NCI-H2029 treated with DMSO at 0.1 percent for 48 hours (cell line): ENCODE measurements at places on chromosomes 4 and X.

DNA sequence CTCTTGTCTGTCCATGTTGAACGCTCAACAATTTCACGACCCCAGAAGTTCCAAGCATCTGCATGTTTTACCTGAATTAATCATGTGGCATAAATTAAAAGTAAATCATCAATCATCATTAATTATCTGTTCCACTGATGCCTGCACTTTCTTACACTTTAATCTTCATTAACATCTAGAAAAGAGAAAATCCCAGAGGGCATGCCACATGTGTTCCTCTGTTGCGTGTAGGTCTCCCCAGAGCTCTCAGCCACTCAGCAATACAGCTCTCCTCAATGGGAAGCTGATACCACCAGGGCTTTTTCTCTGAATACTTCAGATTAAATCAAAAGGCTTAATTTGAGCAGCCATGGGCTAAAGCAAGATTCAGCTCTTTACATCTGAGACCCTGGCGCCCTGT is 722.4 kb upstream of the TENM3 start:
- no peak for DNase-seq

- DNase-seq: peak; percentile 7
Observed at GRCh38 chrX:41275661-41276609, 58.0 kb upstream of the DDX3X start.

DNA sequence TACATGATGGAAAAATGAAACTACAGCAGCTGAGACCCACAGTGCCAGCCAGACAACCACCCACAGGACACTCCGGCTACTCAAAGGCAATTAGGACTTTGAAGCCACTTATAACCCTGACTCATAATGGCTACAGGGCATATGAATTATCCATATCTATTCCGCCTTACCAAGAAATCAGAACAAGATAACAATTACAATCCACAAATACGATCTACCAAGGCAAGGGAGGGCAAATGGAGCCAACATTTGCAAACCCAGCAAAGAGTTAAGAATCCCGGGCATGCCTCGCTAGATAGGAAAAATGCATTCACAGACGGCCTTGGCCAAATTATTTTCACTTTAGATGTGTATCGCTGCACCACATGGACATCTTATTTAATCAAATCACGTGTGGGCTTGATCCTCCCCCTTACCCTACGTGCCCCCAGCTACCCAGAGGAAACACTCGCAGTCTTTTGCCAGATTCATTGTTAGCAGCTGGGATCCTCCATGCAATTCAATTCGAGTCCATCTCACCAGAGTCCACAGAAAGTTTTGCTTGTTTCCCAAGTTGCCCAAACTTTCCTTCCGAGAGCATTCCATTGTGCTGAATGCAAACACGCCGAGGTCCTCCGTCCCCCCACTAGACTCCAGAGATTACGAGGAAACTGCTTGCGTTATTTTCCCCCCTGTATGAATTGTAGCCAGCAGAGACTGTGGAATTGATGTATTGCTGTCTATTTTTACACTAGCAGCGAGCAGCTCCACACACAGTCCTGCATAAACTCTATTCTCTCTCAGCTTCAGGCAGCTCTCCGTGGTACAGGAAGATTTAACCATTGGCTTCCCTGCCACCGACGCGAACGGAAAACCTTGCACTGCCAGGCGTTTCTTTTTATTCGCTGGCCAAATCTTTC is 1.2 kb downstream of the PPARGC1A start:
- DNase-seq: peak; percentile 52

DNA sequence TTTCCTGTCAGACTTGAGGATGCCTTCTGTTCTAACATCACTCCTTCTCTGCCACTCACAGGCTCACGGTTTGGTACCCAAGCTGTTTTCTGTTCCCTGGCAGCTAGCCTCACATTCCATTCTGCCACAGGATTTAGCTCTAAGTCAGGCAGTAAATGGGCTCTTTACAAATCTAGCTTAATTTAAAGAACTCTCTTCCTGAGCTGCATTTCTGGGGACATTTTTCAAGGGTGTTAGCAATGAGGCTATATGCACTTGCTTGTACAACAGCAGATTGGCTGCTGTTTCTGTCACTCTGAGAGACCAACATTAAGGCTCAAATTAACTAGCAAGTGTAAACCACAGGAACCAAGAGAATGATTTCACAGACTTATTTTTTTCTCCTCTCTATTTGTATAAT is 337.8 kb upstream of the NOCT start:
- DNase-seq: no peak

DNA sequence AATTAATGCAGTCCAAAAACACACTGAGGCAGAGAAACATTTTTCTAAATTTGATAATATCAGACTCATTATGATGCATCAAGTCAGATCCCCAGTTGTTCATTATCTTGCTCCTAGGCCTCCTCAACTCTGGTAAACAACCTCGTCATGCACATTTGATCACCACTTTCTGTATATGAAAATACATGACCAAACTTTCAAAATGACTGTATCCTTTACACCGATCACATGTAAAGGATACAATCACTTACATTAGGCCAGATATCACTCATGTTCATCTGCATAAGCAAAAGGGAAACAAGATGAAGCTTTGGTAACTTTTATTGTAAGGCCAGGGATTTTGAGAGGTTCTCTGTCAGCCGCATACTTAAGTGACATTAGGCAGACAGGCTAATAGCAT is 99.4 kb upstream of the IL1RAPL1 start:
- no peak for DNase-seq

- DNase-seq: no peak
Observed at GRCh38 chr4:132910229-132910748, 238.8 kb upstream of the PCDH10 start.

GRCh38 chrX:74133156-74133796 is 170.7 kb upstream of the ZCCHC13 start:
- peak; percentile 3 for DNase-seq

DNA sequence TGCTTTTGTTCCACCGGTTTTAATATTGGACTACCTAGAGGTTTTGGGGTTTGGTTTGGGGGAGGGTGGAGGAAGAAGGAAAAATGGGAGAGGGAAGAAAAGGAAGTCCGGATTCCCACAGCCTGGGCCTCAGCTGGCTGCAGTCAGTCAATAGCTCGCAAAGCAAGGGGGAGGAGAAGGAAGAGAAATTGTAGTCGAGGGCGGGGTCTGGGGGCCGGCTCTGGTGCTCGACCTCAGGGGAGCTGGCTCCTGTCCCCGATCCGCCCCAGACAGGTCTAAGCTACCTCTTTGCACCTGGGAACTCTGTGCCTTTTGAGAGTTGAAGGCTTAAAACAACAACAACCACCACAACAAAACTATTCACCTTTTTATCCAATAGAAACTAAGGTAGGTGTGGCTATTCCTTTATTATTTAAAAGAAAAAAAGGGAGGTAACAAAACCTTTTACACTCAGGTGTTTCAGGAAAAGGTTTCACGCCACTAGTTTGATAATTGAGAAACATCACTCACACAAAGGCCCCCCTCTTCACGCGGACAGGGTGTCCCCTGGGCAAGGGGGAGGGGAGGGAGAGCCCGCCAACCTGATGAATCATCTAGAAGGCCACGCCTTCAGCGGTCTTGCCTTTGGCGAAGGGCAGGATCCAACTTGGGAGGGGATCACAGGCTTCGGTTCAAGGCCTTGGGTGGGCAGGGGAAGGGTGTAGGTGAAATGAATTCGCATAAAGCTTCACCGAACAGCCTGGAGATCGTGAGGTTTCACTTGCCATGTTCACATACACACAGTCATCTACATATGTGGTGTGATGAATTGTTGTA is 1.6 kb upstream of the LNX1 start:
- DNase-seq: peak; percentile 91

GRCh38 chr4:175789647-175790046 is 22.4 kb downstream of the GPM6A start:
- DNase-seq: no peak

DNA sequence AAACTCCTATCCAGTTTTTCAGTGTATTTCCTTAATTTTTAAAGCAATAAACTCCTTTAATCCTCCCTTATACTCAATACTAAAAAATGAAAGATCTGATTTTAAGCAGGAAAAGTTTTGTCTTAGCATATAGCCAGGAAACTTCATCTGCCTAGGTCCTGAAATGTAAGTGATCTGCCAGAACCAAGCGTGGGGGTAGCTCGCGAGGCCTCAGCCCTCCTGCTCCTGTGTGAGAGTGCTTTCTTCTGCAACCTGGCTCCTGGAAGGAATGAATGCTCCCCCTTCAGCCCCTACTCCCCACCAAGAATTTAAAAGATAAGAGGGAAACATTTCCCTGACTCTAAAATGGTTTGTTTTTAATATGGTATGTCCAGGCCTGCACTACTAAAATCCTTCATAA is 160.1 kb downstream of the CBR4 start:
- DNase-seq: no peak

- DNase-seq: no peak
Observed at GRCh38 chrX:134948333-134949241, 42.2 kb upstream of the SMIM10 start.

DNA sequence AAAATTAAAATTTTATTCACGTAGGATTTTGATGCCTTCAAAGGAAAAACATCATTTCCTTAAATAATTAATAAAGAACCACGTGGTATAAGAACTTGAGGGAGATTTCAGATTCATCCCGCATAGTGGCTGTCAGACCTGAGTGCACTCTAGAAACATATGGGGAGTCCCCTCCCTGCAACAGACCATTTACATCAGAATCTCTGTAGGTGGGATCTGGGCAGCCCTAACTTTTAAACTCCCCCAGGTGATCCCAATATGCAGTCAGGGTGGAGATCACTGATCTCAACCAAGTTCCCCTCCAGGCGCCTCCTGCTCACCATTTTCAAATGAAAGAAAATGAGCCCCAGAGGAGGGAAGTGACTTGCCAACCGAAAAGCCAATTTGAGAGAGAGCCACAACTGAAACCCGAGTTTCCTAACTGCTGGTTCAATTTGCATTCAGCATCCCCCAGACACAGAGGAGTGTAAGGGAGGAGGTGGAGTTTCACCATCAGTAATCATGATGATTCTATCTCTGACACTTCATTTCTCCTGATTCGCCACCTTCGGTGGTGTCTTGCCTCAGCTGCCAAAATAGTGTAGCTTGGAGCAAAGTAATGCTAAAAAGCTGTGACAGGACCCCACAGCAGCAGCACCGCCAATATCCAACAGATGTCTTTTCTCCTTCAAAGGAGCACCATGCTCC is 11.4 kb downstream of the RNF150 start:
- DNase-seq: no peak

GRCh38 chr4:182221987-182222386 is 21.2 kb upstream of the TENM3 start:
- no peak for DNase-seq

DNA sequence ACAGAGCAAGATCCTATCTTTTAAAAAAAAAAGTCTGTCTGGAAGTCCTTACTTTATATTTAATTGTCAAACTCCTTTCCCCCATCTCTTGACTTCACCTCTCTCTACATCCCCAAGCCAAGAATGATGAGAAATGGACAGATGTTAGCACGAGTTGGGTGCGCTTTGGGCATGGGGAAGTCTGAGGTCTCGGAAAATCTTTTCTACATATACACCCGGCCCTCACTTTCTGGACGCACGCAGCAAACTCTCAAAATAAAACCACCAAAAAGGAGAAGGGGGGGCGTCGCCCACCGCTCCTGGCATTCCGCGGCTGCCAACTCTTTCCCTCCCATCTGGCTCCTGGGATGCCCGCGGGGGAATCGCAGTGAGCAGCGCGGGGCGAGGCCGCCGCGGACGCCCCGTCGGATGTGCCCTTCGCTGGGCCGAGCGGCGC is 756 bp downstream of the IGFBP7 start:
- DNase-seq: no peak

DNA sequence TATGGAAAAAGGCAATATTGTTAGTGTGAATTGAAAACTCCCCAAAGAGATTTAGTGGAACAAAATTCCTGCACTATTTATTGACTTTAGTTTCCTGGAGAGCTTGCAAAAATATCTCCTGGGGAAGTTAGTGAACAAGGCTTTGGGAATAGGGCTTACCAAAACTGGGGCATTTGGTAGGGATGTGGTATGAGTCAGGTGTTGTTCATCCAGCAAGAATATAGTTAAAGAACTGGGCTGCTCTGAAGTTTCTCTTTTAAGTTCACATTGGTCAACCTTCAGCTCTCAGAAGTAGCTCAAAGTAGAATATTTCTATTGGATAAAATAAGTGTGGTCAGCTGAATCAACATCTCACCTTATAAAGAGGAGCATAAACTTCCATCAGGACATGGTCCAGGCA is 185.0 kb downstream of the CPE start:
- DNase-seq: no peak
